ENCODE measurements at places on chromosomes 2 and 18.

DNA sequence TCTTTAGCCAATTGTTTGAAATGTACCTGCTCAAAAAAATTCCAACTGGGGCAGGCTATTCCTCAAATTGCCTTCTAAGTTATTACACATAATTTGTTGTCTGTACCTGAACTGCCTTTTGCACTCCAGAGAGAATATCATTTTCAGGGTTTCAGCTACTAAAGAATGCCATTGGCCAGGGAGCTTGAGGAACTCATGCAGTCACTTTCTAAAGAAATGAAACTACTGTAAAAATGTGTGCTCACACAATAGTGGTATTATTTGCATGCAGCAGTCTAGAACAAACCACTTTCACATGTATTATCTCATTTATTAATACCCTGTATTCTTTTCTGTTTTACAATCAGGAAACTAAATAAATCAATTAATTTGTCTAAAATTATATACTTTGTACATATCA lies 152.2 kb downstream of the PID1 start:
- H3K36me3 ChIP-seq: no peaks in the 10 kb centered on the region
- no peaks in the 10 kb centered on the region for H3K4me1 ChIP-seq
- H3K27me3 ChIP-seq: no peaks in the 10 kb centered on the region
- no peak overlapping the region for H3K4me3 ChIP-seq
- H3K27ac ChIP-seq: no peak overlapping the region
- no peak for DNase-seq

GRCh38 chr2:226782092-226782713 lies 17.4 kb downstream of the IRS1 start:
- no peak for DNase-seq
- no peaks in the 10 kb centered on the region for H3K27me3 ChIP-seq
- H3K36me3 ChIP-seq: no peaks in the 10 kb centered on the region
- no peak overlapping the region for H3K4me3 ChIP-seq

GRCh38 chr2:126145752-126146151 lies 510.2 kb upstream of the GYPC start:
- no peak overlapping the region for H3K4me3 ChIP-seq
- DNase-seq: no peak
- no peaks in the 10 kb centered on the region for H3K4me1 ChIP-seq
- no peaks in the 10 kb centered on the region for H3K36me3 ChIP-seq
- no peaks in the 10 kb centered on the region for H3K27me3 ChIP-seq
- H3K27ac ChIP-seq: no peak overlapping the region

DNA sequence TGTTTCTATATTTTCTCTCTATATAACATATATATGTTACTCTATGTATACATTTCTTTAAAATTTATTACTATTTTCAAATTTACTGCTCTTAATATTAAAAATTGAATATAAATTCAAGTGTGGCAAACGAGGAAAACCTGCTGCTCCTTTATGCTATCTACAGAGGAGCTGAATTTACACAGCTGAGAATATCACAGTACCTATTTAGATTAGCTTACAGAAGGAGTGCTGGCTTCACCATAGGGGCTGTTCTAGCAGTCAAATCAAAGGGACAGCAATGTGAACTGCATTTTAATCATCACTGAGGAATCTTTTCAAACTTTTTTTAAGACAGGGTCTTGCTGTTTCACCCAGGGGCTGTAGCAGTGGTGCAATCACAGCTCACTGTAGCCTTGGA lies 213.8 kb downstream of the SRBD1 start:
- DNase-seq: no peak
- no peak overlapping the region for H3K27ac ChIP-seq
- H3K27me3 ChIP-seq: no peaks in the 10 kb centered on the region
- no peak overlapping the region for H3K4me3 ChIP-seq
- H3K36me3 ChIP-seq: no peaks in the 10 kb centered on the region
- H3K4me1 ChIP-seq: no peaks in the 10 kb centered on the region

DNA sequence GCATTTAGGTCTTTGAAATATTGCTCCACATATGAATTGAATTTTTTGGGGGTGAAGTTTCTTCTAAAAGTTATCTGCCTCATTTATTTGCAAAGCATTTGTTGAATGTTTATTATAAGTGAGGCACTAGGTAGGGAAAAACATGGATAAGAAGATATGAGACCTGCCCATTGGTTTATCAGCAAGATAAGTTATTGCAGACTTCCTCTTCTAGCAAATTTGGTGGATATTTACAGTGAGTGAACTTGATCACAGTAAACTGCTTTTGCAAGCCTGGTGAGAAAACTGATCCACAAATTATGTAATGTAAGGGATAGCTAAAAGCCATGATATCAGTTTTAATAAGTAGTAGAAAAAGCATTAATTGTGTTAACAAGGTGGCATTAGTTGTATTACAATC lies 364.8 kb downstream of the SOCS6 start:
- peaks cover 18% of the 10 kb centered on the region for H3K4me1 ChIP-seq
- H3K27me3 ChIP-seq: no peaks in the 10 kb centered on the region
- DNase-seq: no peak

DNA sequence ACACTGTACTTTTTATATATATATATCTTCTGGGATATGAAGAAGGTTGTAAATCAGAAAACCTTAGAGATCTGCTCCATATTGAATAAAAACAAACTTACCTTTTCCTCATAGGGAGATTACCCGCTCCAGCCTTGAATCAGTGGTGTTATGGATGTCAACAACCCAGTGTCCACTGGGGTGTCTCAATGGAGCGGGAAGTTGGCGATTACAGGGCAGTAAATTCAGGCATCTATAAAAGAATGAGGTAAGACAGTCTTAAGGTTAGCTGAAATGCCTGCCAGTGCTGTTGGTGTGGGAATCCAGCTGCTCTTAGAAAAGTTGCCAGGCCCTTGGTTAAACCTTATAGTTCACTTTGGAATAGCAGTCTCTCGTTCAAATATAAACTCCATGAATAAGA lies 102.3 kb downstream of the R3HDM1 start:
- H3K4me3 ChIP-seq: no peak overlapping the region
- no peak overlapping the region for H3K27ac ChIP-seq
- DNase-seq: no peak
- H3K27me3 ChIP-seq: no peaks in the 10 kb centered on the region

DNA sequence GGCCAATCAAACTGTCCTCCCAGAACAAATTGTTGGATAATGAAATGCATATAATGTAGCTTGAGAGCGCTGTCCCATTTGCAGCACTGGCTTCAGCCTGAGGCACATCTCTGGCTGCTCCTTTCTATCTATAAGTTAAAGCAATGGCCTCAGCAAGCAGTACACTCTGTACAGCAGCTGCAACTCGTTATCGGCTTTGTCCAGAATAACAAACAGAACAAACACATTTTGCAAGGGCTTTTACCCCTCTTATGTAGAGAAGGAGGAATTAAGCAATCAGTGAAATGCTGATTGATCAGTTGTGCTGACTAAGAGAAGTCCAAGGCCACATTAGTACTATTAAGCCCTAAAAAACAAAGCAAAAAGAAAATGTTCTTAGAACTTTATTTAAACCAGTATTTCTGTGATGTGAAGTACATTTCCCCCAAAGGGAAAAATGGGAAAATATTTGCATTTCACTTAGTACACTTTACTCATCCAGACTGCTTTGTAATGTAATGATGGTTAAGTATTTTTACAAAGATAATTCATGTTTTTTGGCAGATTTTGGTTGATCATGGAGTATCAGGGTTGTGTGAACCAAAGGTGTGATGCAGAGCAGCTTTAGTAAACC lies 15.0 kb upstream of the CPS1 start:
- no peak overlapping the region for H3K27ac ChIP-seq
- no peak overlapping the region for H3K4me3 ChIP-seq
- H3K4me1 ChIP-seq: no peaks in the 10 kb centered on the region
- no peak for DNase-seq
- H3K27me3 ChIP-seq: no peaks in the 10 kb centered on the region

DNA sequence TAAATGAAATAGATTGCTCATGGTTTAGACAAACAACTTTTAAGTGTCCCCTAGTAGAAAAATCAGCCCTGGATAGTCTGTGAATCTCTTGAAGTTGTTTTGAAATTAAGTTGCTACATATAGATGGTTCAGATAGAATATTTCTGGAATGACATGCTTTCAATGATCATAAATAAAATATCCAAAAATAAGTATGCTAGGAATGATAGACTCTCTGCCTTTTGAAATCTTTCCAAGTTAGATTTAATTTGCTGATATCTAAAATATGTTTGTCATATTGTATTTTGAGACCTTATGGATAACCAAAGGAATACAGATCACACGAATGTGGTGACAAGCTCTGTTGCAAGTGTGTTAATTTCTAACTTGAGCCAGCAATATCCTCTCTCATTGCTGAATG lies 488.7 kb downstream of the THSD7B start:
- no peaks in the 10 kb centered on the region for H3K36me3 ChIP-seq
- H3K27me3 ChIP-seq: no peaks in the 10 kb centered on the region
- no peak overlapping the region for H3K4me3 ChIP-seq
- no peaks in the 10 kb centered on the region for H3K4me1 ChIP-seq
- H3K27ac ChIP-seq: no peak overlapping the region
- no peak for DNase-seq

- peak overlapping the region; percentile 92 for H3K27ac ChIP-seq
- no peaks in the 10 kb centered on the region for H3K27me3 ChIP-seq
- DNase-seq: no peak
- peak overlapping the region; percentile 82 for H3K4me3 ChIP-seq
- H3K4me1 ChIP-seq: peaks cover 23% of the 10 kb centered on the region
Observed at GRCh38 chr2:42359304-42359964, 1.6 kb downstream of the COX7A2L start.

DNA sequence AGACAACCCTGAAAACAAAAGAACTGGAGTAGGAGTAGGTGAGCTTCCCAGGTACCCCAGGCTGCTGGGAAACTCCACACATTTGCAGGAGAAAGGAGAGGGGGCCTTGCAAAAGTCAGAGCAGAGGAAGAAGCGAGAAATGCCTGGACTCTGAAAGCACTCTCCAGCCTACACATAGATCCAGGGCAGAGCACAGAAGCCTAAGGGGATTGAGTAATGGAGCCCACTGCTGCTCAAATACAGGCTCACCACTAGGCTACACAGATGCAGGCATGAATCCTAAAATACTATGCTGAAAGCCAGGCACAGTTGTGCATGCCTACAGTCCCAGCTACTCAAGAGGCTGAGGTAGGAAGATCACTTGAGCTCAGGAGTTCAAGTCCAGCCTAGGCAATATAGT lies 33.4 kb downstream of the OSBPL1A start:
- no peak overlapping the region for H3K4me3 ChIP-seq
- no peaks in the 10 kb centered on the region for H3K36me3 ChIP-seq

DNA sequence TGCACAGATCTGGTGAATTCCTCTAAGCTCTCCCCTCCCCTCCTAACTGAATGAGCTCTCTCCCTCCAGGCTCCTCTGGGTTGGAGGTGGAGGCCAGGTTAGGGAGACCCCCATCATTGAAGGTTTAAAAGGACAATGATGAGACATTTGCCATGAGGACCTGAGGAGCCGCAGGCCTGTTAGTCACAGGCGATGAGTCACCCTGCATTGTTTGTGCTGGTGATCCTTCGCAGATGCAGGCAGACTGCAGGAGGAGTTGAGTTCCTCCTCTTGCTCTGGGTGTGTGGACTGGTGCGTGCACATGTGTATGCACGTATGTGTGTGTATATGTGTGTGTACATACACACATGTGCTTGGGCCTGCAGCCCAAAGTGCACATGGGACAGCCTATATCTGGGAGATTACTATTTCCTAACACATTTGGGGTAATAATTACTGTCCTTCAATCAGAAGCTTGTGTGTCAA lies 42.0 kb downstream of the MCFD2 start:
- no peak overlapping the region for H3K4me3 ChIP-seq
- no peak overlapping the region for H3K27ac ChIP-seq
- no peaks in the 10 kb centered on the region for H3K27me3 ChIP-seq
- no peak for DNase-seq
- H3K36me3 ChIP-seq: no peaks in the 10 kb centered on the region

GRCh38 chr2:216773072-216773471 lies 77.7 kb upstream of the IGFBP5 start:
- H3K36me3 ChIP-seq: no peaks in the 10 kb centered on the region
- no peak for DNase-seq
- H3K4me1 ChIP-seq: no peaks in the 10 kb centered on the region
- no peak overlapping the region for H3K4me3 ChIP-seq
- H3K27ac ChIP-seq: no peak overlapping the region

- no peak overlapping the region for H3K27ac ChIP-seq
- no peak for DNase-seq
Observed at GRCh38 chr18:68467957-68468356, 247.0 kb downstream of the TMX3 start.

DNA sequence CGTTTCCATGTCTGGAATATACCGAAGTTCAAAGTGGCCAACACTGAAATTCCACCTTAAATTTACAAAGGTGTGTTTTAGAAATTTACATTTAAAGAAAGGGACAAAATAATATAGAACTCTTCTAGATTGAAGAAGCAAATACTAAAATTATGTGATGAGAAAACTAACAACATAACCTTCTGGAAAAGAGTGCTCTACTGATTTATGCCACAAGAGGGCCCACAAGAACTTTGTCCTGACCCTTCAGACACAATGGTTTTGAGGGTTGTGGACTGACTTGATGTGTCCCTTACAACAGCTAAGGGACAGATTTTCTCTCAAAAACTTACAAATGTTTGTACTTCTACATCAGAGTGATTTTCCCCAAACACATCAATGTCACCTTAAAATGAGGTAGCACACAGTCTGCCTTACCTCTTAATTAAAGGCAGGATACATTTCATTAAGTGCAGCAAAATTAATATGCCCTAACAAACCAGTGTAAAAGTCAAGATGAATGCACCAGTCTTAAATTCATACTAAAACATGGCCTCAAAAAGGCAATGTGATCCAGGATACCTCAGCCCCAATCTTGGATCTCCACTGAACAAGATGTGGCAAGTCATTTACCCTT lies 36.2 kb downstream of the EIF2AK3 start:
- H3K27me3 ChIP-seq: no peaks in the 10 kb centered on the region
- no peak overlapping the region for H3K4me3 ChIP-seq
- H3K27ac ChIP-seq: no peak overlapping the region
- no peaks in the 10 kb centered on the region for H3K36me3 ChIP-seq
- peak; percentile 48 for DNase-seq
- H3K4me1 ChIP-seq: no peaks in the 10 kb centered on the region

DNA sequence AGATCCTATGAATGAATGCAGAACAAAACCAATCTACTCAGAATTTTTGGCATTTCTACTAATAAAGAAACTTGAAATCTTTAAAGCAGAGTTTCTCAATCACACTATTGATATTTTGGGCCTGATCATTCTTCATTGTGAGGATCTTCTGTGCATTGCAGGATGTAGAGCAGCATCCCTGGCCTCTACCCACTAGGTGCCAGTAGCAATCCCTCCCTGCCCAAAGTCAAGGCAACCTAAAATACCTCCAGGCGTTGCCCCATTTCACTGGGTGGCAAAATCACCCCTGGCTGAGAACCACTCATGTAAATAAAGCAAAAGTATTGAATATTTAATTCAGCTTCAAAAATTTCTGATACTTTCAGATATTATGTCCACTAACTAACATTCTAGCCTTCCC lies 213.0 kb downstream of the SP3 start:
- H3K4me1 ChIP-seq: no peaks in the 10 kb centered on the region
- H3K27me3 ChIP-seq: no peaks in the 10 kb centered on the region
- H3K4me3 ChIP-seq: no peak overlapping the region
- no peaks in the 10 kb centered on the region for H3K36me3 ChIP-seq
- no peak overlapping the region for H3K27ac ChIP-seq

- no peak overlapping the region for H3K27ac ChIP-seq
- no peak for DNase-seq
- no peak overlapping the region for H3K4me3 ChIP-seq
- no peaks in the 10 kb centered on the region for H3K27me3 ChIP-seq
- no peaks in the 10 kb centered on the region for H3K36me3 ChIP-seq
Observed at GRCh38 chr2:13103778-13104493, 387.2 kb downstream of the TRIB2 start.

GRCh38 chr2:202069170-202070067 lies 3.6 kb upstream of the KIAA2012 start:
- DNase-seq: no peak
- no peaks in the 10 kb centered on the region for H3K36me3 ChIP-seq
- H3K4me1 ChIP-seq: no peaks in the 10 kb centered on the region
- H3K4me3 ChIP-seq: no peak overlapping the region
- no peak overlapping the region for H3K27ac ChIP-seq
- no peaks in the 10 kb centered on the region for H3K27me3 ChIP-seq
